KG1 (cell line): ENCODE measurements at places on chromosomes 7 and 10.

DNA sequence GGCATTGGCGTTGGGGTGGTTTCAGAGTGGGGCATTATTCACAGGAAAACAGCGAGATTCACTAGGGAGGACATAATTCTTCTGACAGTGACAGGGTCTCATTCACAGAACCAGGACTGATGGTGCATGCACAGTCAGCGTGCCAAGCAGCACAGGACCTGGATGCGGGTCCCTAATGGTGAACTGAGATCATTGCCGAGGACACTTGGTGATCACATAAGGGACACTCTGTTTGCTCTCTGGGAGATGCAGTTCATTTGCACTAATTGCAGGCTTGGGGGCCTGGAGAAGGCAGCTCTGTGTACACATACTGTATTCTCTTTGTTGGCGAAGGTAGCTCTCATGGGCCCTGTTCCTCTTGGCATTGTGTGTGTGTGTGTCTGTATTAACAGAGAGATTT lies 716.1 kb downstream of the PHTF2 start:
- DNase-seq = no peak

GRCh38 chr10:102399217-102400021 lies 3.9 kb downstream of the NFKB2 start:
- DNase-seq = peak; percentile 69

DNA sequence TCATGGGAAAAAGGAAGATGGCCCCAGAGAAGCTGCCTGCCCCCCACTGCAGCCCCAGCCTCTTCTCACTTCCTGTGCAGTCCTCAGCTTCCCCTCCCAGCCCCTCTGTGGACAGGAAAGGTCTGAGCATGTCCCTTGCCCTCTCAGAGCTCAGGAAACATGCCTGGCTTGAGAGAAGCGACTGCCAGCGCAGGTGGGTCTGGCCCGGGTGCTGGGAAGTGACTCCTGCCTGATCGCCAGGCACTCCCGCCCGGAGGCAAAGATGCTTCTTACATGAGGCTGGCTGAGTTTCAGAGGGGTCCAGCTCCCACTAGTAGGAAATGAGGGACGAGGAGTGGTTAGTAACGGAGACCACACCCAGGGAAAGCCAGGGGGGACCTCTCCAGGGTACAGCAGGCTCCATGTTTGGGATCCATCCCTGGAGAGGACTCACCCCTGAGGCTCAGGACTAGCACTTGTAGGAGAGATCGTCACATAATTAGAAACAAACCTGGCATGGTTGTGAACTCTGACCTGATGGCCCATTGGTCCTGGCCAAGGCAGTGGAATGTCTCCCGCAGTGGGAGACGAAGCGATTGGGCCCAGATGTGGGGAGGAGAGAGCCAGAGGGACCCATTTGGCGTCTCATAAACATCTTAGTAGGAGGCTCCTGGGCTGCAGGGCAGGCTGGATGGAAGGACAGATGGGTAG lies 12.3 kb downstream of the ELN start:
- DNase-seq = no peak

DNA sequence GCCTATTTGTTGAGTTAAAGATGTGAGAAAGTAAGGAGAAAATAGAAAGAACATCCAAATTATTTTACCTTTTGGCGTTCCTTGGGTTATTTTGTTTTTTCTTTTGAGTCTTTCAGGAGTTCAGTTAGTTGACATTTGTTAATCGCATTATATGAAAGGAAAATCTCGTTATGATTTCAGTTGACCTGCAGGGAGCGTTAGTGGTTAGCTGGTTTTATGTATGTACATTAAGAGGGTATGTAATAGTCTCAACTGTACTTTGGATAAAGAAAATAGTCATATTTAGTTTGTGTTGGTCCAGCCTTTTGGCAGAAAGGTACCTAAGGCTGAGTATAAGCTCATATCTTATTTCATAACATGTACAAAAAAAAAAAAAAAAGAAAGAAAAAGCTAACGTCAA lies 4.0 kb downstream of the BMPER start:
- no peak for DNase-seq

GRCh38 chr7:93948106-93948505 lies 26.6 kb downstream of the GNG11 start:
- DNase-seq = no peak

DNA sequence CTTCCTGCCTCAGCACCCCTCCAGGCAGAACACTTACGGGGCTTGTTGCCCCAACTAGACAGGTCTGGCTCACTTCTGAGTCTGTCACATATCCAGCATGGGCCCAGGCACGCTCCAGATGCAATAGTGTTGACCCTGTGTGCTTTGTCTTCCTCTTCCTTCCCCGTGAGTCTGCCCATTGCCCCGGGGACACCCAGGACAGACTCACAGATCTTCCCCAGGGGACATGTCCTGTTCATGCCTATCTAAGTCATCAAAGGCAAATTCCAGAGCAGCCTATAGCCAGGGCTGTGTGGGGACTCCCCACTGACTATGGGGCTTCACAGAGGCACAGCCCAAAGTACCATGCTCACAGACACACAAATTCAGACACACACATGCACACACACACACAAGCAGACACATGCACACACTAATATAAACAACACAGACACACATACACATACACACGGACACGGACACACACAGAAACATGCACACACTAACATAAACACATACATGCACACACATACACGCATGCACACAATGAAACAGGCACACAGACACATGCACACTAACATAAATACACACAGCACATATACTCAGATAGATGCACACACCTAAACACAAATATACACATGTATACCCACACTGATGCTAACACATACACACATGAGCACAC lies 175.8 kb downstream of the KCNMA1 start:
- DNase-seq = no peak

- no peak for DNase-seq
Observed at GRCh38 chr7:158284121-158284520, 303.5 kb downstream of the PTPRN2 start.

DNA sequence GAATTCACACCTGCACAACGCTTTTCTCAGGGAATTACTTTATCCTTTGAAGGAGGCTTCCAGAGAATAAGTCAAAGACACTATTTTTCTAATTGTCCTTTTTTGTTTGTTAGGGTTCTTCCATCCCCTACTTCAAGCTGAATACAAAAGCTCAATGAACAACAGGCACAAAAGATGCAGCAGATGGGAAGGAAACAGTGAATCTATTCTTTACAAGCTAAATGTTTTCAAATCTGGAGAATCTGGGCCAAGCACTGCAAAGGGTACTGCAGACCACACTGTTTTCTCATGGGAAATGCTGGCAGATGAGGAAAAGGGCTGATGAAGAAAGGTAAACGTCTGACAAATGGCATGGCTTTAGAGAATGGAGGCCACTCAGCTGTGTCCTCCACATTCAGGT lies 18.5 kb downstream of the LIPA start:
- DNase-seq = no peak

DNA sequence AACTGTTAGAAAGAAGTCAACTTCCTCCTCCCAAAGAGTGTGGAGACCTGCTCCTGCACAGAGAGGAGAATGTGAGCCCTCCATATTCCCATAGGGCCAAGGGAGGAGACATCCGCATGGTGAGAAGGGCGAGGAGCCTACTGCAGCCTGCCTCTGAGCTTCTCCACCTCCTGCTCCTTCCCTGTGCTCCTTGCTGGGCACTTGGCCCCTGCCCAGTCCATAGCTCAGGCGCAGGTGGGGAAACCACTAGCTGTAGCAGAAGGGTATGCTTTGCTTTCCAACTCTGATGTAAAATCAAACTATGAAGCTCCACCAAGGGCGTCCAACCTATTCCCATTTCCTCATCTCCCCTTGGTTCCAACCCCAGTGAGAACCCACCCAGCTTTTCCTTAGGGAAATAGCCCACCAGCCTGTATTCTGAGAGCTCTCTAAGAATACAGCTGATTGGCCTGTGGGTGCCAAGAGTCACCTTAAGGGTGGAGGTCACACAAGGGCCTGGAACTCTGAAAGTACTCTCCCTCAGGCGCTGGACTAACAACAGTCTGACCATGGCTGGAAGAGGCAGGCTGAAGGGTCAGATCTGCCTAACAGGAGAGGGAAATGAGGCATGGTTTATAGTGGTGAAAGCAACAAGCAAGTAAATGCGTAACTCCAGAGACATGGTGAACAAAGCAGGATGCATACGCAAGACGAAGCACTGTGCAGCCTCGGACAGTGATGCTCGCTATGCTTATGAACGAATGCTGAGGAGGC lies 13.9 kb downstream of the ZNF488 start:
- no peak for DNase-seq

- no peak for DNase-seq
Observed at GRCh38 chr10:63765126-63765525, 243.9 kb downstream of the REEP3 start.

DNA sequence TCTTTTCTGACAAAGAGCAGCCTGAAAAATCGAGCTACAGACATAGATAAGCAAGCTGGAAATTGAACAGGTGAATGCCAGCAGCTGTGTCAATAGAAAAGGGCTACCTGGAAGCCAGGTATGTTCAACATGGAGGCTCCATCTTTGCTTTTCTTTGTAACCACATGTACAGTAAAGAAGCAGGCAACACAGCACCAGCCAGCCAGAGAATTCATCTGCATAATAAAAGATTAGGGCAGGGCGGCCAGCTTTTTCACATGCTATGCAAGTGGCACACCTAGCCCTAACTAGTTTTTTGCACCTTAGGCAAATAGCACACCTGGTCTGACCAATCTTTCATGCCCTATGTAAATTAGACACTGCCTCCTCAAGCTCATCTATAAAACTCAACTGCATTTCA lies 25.7 kb downstream of the COG5 start:
- DNase-seq = no peak

GRCh38 chr10:87691506-87692070 lies 31.9 kb downstream of the PAPSS2 start:
- DNase-seq = no peak

DNA sequence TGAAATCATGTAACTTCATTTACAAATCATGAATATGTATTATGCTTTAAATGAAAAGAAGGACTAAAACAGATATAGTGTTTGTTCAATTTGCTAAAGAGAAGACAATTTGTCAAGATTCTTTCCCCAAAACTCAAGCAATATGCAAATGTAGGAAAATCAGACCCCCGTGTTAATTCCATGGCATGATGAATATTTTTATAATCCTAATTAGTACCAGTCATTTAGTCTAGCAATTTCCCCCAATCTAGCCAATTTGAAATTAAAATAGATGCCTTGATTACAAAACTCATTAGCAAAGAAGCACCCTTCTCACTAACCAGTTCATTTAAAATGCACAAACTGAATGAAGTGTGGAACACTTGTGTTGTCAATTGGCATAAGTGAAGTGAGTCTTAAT lies 347.6 kb downstream of the SORCS3 start:
- DNase-seq = no peak

DNA sequence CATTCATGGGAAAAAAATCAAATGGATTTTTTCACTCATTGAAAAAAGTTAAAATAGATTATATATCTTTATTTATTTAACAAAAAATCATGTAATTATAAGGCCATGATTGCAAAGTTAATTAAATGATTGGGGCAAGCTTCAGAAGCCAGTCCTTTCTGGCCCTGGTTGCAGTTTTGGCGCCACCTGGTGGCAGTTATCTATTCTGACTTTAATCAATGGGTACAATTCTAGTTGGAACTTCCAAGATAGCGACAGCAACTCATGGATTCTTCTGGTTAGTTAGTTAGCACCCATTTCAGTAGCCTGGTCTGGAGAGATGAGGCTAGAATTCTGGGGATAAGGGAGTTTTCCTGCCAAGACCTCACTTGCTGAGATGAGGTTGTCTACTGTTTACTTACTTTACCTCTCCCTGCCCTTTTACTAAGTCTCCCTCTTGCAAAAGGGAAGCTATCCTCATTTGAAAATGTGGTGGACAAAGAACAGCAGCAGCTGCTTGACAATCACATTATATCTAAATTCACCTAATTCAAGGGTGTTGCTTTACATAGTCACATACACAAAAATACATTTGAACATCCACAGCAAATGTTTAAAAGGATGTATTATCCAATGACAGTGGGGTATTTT lies 42.3 kb downstream of the NOC3L start:
- DNase-seq = peak; percentile 43

- no peak for DNase-seq
Observed at GRCh38 chr10:99693933-99694583, 34.7 kb downstream of the ENTPD7 start.

DNA sequence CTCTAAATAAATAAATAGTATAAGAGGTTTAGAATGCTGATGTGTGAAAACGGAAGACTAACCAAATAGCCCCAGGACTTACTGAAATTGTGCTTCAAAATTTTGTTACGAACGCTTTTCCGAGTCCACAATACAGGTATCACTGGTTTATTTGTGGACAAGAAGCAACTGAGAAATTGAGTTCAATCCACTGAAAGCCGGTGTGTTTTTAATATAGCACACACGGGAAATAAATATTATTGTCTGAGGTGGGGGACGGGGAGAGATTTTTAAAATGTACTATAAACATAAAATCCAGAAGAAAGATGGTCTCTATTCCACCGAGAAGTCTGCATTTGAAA lies 598 bp downstream of the SLC16A12 start:
- no peak for DNase-seq

- DNase-seq = no peak
Observed at GRCh38 chr10:72087969-72088888, at the start of gene SPOCK2. Gene SPOCK2, minus strand, starts transcription at chr10:72088551. Its CDS starts 223 bp downstream, at chr10:72088328.

- DNase-seq = no peak
Observed at GRCh38 chr10:77864151-77864851, 62.3 kb downstream of the DLG5 start.

GRCh38 chr7:107104801-107105200 lies 60.3 kb downstream of the PRKAR2B start:
- DNase-seq = no peak

DNA sequence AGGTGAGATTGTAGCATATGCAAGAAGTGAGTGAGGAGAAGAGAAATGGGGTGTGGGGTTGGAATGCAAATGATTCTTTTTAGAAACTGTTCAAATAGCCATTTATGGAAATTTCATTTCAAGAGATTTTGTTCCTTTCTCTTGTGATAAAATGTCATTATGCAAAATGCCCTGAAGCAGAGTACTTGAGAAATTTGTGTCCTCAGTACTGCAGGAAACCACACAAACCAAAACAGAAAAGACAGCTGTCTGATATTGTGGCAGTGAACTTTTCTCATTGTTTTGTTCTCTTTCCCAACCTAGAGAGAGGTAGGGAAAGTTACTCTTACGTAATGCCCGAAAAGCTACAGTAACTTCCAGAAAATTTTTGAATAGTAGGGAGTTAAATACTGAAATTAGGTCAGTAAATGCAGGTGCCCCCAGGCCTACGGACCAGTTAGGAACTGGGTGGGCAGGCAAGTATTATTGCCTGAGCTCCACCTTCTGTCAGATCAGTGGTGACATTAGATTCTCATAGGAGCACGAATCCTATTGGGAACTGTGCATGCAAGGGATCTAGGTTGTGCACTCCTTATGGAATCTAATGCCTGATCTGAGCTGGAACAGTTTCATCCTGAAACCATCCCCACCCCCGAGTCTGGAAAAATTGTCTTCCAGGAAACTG lies 34.0 kb downstream of the DLD start:
- DNase-seq = no peak

GRCh38 chr7:79820387-79820786 lies 314.2 kb upstream of the GNAI1 start:
- no peak for DNase-seq
